Dorsolateral prefrontal cortex (tissue), 122 donors: ENCODE measurements at places on chromosomes 7 and 10. TPM values are rescaled to one million over a fixed set of nuclear protein-coding genes. Genes with fewer than 3 reads are reported as not detected.

ANKRD30A gene
- total RNA-seq = not detected

YAE1 gene
- 22.0 TPM for total RNA-seq

GHRHR gene
- 3.6 TPM for total RNA-seq

MBL2 gene
- total RNA-seq = not detected

ELAPOR2 gene
- 61.8 TPM for total RNA-seq

STAMBPL1 gene
- 53.2 TPM for total RNA-seq

GPR15LG gene
- not detected for total RNA-seq
